ENCODE measurements at places on chromosomes 7 and 10. TPM values are rescaled to one million over a fixed set of nuclear protein-coding genes. Genes with fewer than 3 reads are reported as not detected.

WNT16 gene
- total RNA-seq: not detected

CHAT gene
- total RNA-seq: 2.2 TPM

ATG9B gene
- total RNA-seq: 5.0 TPM

SPDYE6 gene
- total RNA-seq: not detected

LIPF gene
- not detected for total RNA-seq

SEMA3A gene
- 0.25 TPM for total RNA-seq

TMEM270 gene
- total RNA-seq: not detected

- no peak overlapping the region for H3K27ac ChIP-seq
- peaks cover 30% of the 10 kb centered on the region for H3K4me1 ChIP-seq
- H3K36me3 ChIP-seq: peaks cover 17% of the 10 kb centered on the region
- no peaks in the 10 kb centered on the region for H3K27me3 ChIP-seq
These were observed 3.2 kb downstream of the ZNF775 start for GRCh38 chr7:150382123-150382843.

DNA sequence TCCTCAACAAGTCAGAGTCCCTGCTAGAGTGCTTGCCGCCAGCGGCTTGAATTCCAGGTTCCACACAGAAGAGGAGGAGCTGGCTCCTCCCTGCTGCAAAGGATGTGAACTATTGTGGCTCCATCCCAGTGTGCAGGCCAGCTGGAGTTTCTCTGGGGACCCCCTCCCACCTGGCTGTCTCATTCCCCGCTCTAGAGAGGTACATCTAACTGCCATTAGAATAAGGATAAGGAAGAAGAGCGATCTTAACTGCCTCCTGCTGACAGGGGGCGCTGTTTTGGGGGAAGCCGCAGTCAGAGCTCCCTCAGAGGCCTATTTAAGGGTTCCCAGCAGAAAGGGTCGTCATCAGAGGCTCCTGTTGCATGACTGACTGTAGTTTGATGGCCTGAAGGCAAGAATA lies 40.8 kb upstream of the HECW1 start:
- no peak for DNase-seq
- H3K4me1 ChIP-seq: peaks cover 16% of the 10 kb centered on the region
- no peaks in the 10 kb centered on the region for H3K36me3 ChIP-seq
- no peak overlapping the region for H3K4me3 ChIP-seq
- H3K27me3 ChIP-seq: peaks cover 8% of the 10 kb centered on the region

- peaks cover 4% of the 10 kb centered on the region for H3K36me3 ChIP-seq
- peaks cover 3% of the 10 kb centered on the region for H3K27me3 ChIP-seq
- peaks cover 16% of the 10 kb centered on the region for H3K4me1 ChIP-seq
- H3K4me3 ChIP-seq: no peak overlapping the region
- H3K27ac ChIP-seq: no peak overlapping the region
These were observed 16.5 kb downstream of the AFAP1L2 start for GRCh38 chr10:114387784-114388183.

- H3K27ac ChIP-seq: no peak overlapping the region
- no peaks in the 10 kb centered on the region for H3K4me1 ChIP-seq
- H3K4me3 ChIP-seq: no peak overlapping the region
- no peaks in the 10 kb centered on the region for H3K27me3 ChIP-seq
These were observed 154.8 kb downstream of the DGKB start for GRCh38 chr7:14747701-14748100.

DNA sequence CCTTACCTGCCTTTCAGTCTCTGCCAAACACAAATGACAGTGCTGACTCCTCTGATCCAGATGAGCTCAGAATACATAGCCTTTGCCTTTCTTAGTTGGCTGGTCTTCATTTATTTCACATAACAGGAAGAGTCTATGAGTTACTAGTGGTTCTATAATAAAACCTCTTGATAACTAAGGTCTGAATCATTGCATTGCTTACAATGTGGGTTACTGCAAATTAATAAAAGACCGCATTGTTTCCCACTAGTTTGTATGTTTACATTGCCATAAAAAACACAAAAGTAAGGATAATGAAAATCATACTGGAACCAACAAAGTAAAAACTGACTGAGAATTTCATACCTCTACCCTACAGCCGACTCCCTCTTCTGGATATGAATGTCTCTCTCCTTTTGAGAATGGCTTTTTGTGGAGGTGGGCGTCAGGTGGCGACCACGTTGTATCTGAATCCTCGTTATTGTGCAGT lies 62.0 kb upstream of the AKR1E2 start:
- H3K27ac ChIP-seq: no peak overlapping the region
- H3K36me3 ChIP-seq: no peaks in the 10 kb centered on the region
- no peak for DNase-seq
- no peak overlapping the region for H3K4me3 ChIP-seq

DNA sequence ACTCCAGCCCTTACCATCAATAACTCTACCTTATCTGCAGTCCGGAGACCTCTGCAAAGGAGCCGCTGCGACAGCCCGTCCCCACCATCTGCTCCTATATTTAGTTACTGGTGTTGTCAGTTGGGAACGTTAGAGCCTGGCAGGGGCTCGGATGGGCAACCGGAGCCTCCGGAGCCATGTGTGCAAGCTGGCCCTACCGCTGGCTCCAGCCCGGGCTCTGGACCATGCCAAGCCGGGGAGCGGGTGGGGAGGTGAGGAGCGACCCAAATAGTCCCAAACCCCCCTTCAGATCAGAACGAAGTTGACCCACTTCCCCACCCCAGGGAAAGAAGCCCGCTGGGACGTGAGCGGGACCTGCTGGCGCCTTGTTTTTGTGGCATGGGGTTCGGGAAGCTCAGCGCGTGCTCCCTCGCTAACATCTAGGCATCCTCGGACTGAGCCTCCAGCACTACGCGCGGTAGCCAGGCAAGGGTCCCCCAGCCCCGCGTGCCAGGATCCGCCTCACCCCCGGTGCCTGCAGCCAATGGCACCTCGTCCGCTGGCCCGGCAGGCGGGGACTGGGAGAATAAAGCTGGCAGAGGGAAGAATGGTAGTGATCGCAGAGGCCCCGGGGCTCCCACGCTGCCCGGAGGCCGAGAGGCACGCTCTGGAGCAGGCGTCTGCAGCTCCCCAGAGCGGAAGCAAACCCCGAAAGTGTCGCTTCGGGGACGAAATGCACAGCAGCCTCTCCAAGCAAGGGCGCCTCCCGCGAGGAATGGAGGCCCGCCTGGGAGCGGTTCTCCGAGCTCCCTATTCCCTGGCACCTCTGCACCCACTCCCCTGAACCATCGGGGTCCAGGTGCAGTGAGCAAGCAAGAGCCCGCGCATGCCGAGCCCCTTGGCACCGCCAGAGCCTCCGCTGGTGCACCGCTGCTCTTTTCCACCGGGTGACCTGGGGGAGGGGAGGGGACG lies 679 bp downstream of the LRRC20 start:
- no peak overlapping the region for H3K27ac ChIP-seq
- peak; percentile 40 for DNase-seq
- no peaks in the 10 kb centered on the region for H3K27me3 ChIP-seq
- peaks cover 14% of the 10 kb centered on the region for H3K4me1 ChIP-seq
- peaks cover 10% of the 10 kb centered on the region for H3K36me3 ChIP-seq

DNA sequence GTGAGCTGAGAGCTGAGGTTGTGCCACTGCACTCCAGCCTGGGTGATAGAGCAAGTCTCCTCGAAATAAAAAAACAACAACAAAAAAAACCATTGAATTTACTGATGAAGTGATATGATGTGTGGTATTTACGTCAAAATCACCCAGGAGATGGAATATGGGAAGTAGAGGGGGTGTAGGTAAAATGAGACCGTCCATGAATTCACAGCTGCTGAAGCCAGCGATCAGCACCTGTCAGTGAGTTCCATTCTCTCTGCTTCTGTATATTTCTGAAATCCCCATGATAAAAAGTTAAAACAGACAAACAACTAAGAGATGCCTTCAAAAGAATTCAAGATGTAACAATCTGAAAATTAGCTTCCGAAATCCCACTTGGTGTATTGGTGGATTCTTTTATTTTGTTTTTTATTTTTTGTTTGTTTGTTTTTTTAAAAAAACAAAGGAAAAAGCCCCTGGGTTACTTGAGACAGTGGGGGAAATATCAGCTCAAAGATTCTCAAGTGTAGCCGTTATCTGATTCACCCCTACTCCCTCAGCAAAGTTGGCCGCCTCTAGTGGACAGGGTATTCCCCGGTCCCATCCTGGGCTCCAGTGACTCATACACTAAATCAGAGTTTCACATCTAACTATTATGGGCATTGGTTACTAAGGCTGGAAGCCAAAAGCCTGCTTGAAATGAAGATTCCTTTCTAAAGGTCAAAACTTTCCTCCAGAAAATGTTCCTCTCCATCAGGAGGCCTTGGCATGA lies 76.4 kb downstream of the MAP3K8 start:
- no peak overlapping the region for H3K4me3 ChIP-seq
- no peaks in the 10 kb centered on the region for H3K27me3 ChIP-seq
- peak overlapping the region; percentile 62 for H3K27ac ChIP-seq

GRCh38 chr10:48305905-48306264 lies 592 bp upstream of the MAPK8 start:
- H3K4me1 ChIP-seq: peaks cover 35% of the 10 kb centered on the region
- peaks cover 19% of the 10 kb centered on the region for H3K36me3 ChIP-seq
- H3K4me3 ChIP-seq: peak overlapping the region; percentile 68
- H3K27me3 ChIP-seq: peaks cover 5% of the 10 kb centered on the region

DNA sequence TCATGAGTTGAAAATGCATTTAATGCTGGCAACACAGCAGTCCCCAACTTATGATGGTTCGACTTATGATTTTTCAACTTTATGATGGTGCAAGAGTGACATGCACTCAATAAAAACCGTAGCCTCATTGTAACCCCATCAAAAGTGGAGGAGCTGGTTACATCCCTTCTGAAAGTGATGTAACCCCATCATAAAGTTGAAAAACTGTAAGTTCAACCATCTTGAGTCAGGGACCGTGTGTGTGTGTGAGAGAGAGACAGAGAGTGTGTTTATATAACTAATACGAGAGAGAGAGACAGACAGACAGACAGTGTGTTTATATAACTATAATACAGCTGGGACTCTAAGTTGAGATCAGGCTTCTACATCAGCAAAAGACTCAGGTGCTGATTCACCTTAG lies 21.0 kb downstream of the ANXA11 start:
- no peak overlapping the region for H3K4me3 ChIP-seq
- H3K27ac ChIP-seq: peak overlapping the region; percentile 39
- H3K4me1 ChIP-seq: peaks cover 65% of the 10 kb centered on the region
- no peaks in the 10 kb centered on the region for H3K27me3 ChIP-seq

- H3K27ac ChIP-seq: no peak overlapping the region
- H3K4me3 ChIP-seq: peak overlapping the region; percentile 63
- no peaks in the 10 kb centered on the region for H3K36me3 ChIP-seq
- no peak for DNase-seq
- peaks cover 68% of the 10 kb centered on the region for H3K27me3 ChIP-seq
- peaks cover 16% of the 10 kb centered on the region for H3K4me1 ChIP-seq
These were observed 324 bp upstream of the TET1 start for GRCh38 chr10:68559841-68560185.

- no peak overlapping the region for H3K27ac ChIP-seq
- H3K4me3 ChIP-seq: no peak overlapping the region
- no peaks in the 10 kb centered on the region for H3K4me1 ChIP-seq
- no peak for DNase-seq
- H3K36me3 ChIP-seq: no peaks in the 10 kb centered on the region
These were observed 660.8 kb downstream of the SUGCT start for GRCh38 chr7:40795607-40796006.

DNA sequence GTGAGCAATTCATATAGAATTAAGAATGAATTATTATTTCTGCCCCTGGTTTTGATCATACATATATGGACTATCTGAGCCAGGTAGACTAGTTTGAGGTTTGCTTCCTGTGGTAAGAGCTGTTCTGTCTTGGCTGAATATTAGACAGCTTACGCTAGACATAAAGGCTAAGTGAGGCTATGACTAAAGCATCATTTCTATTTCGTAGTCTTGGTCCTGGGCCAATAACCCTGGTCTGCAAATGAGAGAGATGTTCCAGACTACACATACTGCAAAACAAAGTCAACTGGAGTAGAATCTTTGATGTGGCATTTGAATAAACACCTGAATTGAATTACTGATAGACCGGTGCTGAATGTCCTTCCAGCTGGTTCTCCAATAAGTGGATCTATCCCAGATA lies 40.8 kb upstream of the CACNB2 start:
- no peaks in the 10 kb centered on the region for H3K36me3 ChIP-seq
- H3K4me1 ChIP-seq: no peaks in the 10 kb centered on the region
- no peak for DNase-seq
- H3K4me3 ChIP-seq: no peak overlapping the region
- no peak overlapping the region for H3K27ac ChIP-seq

DNA sequence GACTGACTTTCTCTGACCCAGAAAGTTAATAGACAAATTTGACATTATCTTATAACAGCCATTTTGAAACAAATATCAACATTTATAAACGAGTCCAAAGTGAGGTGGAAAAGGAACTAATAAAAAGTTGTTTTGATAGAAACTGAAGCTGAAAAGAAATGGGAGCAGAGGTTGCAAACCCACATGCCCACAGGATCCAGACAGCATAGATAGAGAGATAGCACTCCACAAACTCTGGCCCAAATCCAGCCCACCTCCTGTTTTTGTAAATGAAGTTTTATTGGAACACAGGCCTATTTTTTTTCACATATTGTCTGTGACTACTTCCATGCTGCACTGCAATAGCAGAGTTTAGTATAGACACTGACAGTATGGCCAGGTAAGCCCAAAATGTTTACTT lies 171.9 kb downstream of the PRKG1 start:
- no peaks in the 10 kb centered on the region for H3K4me1 ChIP-seq
- H3K4me3 ChIP-seq: no peak overlapping the region
- no peak for DNase-seq
- no peaks in the 10 kb centered on the region for H3K27me3 ChIP-seq
- no peaks in the 10 kb centered on the region for H3K36me3 ChIP-seq
- H3K27ac ChIP-seq: no peak overlapping the region

- no peaks in the 10 kb centered on the region for H3K36me3 ChIP-seq
- H3K27ac ChIP-seq: no peak overlapping the region
- H3K4me1 ChIP-seq: no peaks in the 10 kb centered on the region
- H3K4me3 ChIP-seq: no peak overlapping the region
- peaks cover 3% of the 10 kb centered on the region for H3K27me3 ChIP-seq
These were observed 438.6 kb downstream of the TNS3 start for GRCh38 chr7:47143339-47143738.

DNA sequence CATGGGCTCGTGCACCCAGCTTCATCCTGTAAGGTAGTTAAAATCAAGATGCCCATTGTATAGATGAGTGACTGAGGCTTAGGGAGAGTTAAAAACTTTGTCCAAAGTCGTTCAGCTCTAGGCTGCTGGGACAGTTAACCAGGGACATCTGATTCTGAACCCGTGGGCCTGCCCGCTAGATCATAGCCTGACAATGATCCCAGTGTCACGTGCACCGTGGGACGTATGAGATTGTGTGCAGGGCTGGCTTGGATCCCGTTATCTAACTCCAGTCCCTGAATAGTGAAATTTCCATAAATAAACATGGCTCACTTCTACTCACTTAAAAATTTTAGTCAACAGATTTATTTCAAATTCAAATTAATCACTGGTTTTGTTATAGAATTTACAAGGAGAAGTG lies 24.9 kb downstream of the C10orf120 start:
- H3K4me1 ChIP-seq: no peaks in the 10 kb centered on the region
- no peak overlapping the region for H3K4me3 ChIP-seq
- no peak for DNase-seq
- no peaks in the 10 kb centered on the region for H3K36me3 ChIP-seq
- H3K27ac ChIP-seq: no peak overlapping the region

- H3K36me3 ChIP-seq: peaks cover 7% of the 10 kb centered on the region
- no peak overlapping the region for H3K4me3 ChIP-seq
- peaks cover 27% of the 10 kb centered on the region for H3K4me1 ChIP-seq
- H3K27ac ChIP-seq: no peak overlapping the region
- no peaks in the 10 kb centered on the region for H3K27me3 ChIP-seq
These were observed 103.0 kb downstream of the RNF216 start for GRCh38 chr7:5678295-5679047.

Data from activated T-helper 2 cell treated with anti-CD3 and anti-CD28 coated beads, Interferon-gamma antibody, Interleukin-2, Interleukin-4, amounts not matched to agents 10 μg/mL and 5 μg/mL and 100 μg/mL, durations not matched to agents 14 hours and 24 hours and 36 hours (primary cell).